CD4-positive, alpha-beta T cell treated with Interleukin-4 for 4 hours (primary cell): ENCODE measurements at places on chromosomes 13 and 19.

GRCh38 chr13:45479661-45480060 lies 14.9 kb downstream of the COG3 start:
- no peak for DNase-seq

DNA sequence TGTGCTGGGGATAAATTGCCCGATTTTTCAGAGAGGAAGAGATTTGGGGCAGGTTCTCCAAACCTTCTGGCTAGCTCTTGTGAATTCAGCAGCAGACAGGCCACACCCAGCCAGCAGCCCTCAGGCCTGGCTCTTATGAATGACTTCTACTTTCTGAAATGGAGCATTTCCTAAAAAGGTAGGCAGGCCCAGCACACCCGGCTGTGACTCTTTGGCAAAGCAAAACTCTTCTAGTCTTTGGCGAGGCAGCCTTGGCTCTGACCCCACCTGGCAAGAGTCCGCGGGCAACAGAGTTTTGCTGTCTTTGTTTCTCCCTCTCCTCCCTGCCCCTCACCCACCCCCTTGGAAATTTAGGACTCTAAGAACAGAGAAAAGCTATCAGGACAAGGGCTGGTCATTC lies 221.2 kb downstream of the ZNF536 start:
- DNase-seq = no peak

- no peak for DNase-seq
These were observed 4.4 kb upstream of the MTMR6 start for GRCh38 chr13:25291691-25292090.

DNA sequence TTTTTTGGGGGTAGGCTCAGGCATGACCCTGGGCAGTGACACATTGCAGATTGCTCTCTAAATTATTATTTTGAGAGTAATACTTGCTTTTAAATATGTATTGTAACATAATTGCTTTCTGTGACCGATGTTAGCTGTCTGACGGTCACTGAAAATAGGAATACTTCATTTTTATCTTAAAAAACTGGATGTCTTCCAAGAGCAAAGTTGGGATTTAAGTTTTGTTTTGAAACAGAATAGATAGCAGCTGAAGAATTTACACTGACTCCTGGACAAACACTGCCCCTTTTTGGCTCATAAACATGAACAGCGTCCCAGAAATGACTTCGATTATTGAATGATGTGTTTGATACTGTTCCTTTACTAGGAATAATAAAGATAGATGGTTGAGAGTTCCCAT lies 535.9 kb downstream of the GPC5 start:
- DNase-seq = no peak

- DNase-seq = no peak
These were observed 91.7 kb downstream of the HSPH1 start for GRCh38 chr13:31069808-31070534.

DNA sequence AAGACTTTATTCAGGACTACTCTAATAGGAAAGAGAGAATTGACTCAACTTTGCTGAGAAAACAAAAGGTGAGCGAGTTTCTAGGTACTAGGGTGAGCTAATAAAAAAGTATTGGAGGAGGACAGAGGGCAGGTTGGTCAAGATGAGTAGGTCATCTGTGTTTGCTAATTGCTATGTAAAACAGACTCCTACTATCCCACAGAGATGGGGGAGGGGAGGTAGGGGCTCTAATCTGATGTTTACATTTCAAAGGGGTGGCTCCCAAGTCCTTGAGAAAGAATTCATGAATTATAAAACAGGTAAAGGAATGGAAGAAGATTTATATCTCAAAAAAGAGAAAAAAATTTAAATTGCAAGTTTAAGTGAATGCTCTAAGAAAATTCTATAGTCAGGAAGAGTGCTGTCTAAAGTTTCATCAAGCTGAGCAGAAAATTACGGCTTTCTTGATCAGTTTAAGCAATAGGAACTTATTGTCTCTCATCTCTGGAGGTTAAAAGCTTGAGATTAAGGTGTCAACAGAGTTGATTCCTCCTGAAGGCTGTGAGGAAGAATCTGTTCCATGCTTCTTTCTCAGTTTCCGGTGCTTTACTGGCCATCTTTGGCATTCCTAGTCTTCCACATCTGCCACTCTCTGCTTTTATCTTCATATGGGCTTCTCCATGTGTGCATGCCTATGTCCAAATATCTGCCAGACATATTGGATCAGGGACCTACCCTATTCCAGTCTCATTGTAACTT lies 790.3 kb downstream of the SLITRK5 start:
- DNase-seq = no peak

DNA sequence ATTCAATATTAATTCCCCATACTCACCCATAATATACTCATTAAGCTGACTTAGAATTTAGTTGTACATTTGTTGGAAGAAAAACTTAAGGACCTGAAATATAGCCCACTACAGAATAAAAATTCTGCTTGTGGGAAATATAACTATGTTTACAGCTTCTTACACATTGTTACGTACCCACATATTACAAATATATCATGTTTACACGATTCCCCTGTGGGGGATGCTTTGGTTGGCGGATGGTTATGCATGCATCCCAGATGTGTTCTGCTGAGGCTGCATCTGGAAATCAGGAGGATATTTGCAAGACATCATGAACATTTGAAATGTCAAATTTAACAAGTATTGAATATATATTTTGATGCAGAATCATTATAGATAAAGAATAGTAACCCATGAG lies 79.5 kb upstream of the KL start:
- DNase-seq = no peak

DNA sequence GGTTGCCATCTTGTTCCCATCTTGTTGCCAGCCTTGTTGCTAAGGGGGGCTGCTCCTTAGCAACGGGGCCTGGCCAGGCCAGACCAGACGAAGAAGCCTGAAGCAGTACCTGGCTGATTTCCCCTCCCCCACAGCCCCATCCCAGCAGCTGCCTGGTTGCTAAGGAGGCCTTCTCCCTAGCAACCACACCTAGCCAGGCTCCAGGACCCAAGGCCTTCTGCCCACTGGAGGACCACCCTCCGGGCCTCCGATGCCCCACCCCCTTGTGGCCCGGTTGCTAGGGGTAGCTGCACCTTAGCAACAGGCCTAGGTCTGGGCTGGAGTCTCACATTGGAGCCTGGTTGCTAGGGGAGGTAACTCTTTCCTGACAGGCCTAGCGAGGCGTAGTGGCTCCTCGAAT lies 3.9 kb downstream of the PRRG2 start:
- no peak for DNase-seq

DNA sequence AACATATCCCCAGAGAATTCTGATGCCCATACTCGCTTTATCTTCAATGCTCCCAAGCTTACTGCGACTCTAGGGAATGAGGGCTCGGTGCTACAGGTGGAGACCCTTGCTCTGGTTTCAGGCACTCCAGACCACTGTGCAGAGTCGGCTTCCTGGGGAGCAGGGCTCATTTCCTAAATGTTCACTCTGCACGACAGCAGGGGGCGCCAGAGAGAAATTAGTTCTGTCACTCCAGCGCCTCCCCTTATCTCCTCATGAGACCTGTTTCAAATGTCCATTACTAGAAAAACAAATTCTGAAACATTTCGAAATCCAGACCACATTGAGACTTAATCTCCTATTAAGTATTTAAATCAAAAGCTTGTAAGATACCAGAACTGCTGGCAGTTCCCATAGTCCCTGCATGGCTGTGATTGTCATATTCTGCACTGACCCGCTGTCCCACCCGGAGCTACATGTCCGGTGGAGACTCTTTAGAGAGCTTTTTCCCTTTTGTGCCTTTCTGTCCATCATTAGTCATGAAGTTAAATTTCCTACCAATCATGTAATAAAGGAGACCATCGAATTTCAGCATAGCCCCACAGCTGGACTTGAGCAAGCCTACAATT lies 22.4 kb downstream of the EPSTI1 start:
- peak; percentile 77 for DNase-seq

DNA sequence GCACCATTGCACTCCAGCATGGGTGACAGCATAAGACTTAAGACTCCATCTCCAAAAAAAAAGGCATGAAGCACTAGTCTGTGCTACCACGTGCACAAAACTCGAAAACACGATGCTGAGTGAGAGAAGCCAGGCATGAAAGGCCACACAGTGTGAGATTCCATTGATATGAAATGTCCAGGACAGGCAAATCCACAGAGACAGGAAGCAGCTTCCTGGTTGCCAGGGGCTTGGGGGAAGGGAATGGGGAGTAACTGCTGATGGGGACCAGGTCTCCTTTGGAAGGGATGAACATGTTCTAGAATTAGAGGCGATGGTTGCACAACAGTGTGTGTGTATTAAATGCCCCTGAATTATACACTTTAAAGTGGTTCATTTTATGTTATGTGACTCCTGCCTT lies 15.9 kb upstream of the JUND start:
- DNase-seq = no peak

- DNase-seq = no peak
These were observed 33.9 kb upstream of the GRTP1 start for GRCh38 chr13:113397608-113398425.

DNA sequence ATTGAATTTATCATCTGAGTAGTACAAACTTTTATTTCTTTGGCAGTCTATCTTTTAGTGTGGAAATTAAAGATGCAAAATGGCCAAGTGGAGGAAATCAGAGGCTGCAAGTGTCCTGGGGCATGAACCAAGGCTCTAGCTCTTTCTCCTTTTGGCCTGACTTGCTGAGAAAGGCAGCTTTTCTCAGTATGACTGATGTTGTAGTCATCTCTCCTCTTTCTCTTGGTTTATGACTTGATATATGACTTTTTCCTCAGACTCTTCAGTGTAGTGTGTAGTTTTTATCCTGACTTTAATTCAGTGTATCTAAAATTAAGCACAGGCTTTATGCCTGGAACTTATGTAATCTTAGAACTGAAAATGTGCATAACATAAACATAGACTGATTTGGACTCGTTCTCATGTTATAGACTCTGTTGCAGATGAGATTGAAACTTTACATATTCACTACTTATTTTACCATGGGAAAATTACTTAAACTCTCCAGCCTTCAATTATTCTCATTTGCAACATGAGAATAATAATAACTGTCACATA lies 65.7 kb downstream of the SLITRK5 start:
- no peak for DNase-seq

DNA sequence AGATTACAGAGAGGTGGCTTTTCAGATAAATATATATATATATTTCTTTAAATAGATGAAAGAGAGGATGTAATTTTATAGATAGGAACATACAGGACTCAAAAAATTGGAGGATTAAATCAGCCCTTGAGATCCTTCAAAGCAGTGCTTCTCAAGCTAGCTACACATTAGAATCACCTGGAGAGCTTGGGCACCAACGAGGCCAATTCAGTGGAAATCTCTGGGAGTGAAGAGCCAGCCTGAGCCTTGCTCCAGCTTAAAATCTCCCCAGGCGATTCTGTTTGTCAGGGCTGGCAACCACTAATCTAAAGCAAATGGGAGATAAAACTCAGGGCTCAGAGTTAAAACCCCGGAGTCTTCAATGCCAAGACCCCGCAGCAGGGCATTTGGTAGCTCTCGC lies 15.0 kb upstream of the CLN5 start:
- no peak for DNase-seq

- DNase-seq = no peak
These were observed 21.8 kb downstream of the PROSER1 start for GRCh38 chr13:39016087-39016486.

DNA sequence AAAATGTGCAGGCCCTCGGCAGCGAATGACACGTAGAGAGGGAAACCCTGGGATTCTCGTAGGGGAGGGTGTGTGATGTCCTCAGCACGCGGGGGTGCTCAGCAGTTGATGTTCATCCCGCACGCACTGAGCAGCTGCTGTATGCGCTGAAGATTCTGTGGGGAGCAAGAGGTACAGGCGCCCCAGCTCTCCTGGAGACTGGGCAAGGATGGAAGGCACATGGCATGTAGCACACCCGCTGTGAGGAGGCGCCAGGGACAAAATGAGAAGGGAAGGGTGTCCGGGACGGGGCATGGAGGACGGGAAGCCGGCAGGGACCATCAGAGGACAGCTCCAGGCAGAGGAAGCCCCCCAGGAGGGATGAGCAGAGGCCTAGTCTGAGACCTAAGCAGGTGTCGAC lies 15.4 kb downstream of the ATP11A start:
- DNase-seq = no peak

- no peak for DNase-seq
These were observed 1.5 kb upstream of the BAX start for GRCh38 chr19:48953141-48953540.

DNA sequence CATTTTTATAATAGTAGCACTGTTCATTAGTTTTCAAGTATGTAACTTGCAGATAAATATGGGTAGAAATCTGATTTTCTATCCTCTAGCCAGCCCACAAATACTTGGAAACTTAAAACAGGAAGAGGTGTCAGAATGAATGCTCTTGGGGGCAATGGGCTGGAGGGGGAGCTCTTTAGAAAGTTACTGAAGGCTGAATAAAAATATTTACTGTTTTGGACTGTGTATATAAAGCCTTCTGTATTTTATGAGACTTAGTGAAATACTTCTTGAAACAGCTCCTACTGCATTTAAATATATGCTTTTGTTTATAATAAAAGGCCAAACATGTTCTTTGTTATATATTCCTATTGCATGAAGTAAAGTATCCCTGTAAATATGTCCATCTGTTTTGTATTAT lies 138.8 kb downstream of the RGCC start:
- no peak for DNase-seq

DNA sequence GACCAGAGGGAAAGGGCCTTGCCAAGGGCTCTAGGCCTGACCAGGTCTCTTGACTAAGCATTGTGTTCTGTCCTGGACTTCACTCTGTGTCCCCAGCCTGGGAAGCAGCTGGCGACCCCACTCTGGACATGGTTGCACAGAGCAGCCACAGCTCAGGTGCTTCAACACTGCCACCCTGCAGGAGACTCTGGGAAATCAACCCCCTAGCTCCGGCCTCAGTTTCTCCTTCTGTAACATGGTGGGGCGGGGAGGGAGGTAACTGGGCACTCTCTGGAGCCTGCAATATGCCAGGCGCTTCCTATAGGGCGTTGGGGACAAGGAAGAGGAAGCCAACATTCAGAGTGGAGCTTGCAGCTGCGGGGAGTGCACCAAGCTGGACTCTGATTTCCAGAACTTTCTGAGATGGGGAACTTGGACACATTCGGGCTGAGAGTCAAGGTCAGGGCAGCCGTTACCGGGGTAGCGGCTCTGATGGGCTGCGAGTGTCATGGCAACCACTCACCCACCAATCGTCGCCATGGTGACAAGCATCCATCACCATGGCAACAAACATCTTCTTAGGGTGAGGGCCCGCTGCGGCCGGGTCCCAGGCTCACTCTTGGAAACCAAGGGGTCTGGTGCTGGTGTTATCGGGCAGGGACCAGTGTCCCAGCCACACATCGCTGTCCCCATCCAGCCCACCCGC lies 12.8 kb downstream of the F2RL3 start:
- DNase-seq = no peak

DNA sequence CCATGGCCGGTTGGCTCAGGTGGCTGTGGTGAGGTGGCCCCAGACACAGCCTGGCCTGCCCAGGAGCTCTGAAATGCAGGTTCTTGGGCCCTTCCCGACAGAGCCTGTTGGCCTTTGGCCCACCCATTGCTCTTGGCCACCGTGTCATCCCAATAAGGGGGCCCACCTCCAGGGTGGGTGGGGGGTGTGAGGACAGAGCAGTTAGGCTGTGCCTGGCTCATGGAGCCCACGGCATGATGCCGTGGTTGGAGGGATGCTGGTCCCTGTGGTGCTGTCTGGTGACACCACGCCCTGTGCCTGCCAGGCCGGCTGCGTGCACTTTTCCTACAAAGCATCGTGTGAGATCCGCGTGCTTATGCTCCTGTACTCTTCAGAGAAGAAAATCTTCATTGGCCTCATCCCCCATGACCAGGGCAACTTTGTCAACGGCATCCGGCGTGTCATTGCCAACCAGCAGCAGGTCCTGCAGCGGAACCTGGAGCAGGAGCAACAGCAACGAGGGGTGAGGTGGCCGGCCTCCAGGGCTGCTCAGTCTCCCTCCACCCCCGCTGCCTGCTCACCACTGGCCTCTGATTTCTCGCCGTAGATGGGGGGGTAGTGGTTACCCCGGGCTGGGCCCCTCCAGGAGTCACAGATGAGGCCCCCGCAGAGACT lies 7.6 kb downstream of the PNKP start:
- no peak for DNase-seq
